Stimulated activated CD4-positive, alpha-beta T cell treated with anti-CD3 and anti-CD28 coated beads, Interleukin-4, amount 100 ng/mL, for 48 hours (primary cell): ENCODE measurements at places on chromosomes 6 and 20.

DNA sequence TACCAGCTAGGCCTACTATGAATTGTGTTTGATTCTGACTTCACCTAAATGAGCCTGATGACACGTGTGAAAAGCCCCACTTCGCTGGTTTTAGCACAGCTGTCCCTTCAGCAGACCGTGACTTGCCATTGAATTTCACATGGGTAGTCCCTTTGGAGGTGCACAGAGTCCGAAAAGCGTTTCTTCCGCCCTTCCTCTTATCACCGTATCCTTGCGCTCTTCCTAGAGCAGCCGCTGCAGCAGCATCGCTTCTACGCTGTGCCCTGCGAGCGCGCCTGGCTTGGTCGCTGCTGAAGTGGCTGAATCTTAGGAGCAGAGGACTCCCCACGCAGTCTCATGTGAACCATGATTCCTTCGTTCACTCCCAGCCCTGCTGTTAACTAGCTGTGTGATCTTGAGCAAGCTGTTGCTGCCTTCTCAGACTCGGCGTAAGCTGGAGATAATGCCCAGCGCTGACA, 127.0 kb downstream of the PACRG start:
- no peak for DNase-seq

DNA sequence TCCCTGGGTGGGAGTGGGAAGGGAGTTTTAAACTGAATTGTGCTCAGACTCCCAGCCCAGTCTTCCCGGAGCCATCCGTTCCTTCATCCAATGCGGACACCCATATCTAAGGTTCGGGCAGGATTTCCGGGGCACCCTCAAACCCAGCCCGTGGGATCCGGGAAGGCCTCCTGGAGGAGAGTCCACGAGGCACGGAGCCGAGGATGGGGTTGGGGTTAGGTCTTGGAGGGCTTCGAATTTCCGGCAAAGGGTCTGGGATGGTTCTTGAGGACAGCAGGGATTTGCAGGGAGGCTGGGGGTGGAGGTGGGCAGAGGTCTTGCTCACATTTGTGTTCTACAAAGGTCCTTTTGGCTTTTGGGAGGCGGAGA, 49.5 kb upstream of the SLC32A1 start:
- no peak for DNase-seq

GRCh38 chr6:44626616-44627015, 239.1 kb downstream of the CDC5L start:
- no peak for DNase-seq

DNA sequence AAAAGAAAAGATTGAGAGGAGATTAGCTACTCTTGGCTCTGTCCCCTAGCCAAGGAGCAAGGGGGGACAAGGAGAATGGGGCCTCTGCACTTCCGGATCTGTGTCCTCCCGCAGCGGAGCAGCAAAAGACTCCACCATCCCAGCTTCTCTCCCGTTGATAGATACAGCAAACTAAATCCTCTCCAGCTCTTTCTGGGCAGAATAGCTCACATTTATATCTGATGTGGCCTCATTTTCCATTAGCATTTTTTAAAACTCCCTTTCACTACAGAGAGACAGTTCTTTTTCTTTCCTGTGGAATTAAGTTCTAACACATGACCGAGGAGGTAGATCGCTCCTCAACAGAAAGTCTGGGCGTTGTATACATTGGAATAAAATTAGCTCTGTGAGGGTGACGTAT, 260.9 kb upstream of the SOX4 start:
- DNase-seq, result no peak

DNA sequence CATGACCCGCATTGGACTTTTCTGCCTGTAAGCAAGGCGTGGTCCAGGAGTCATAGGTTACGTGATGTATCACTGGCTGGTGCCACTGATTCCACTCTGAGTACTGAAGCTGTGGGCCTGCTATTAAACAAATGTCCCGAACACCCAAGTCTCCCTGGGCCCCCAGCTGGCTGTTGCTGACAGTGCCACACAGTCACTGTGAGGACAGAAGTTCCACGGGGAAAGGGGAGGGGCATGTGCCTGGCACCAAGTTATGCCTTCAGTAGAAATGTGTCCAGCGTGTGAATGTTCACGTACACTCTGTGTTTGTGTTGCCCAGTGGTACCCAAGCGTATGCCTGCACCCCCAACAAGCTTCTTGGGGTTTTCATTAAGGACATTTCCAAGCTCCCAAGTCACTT, 171.4 kb upstream of the QKI start:
- DNase-seq, result no peak
